ENCODE measurements at places on chromosomes 1 and 21. TPM values are rescaled to one million over a fixed set of nuclear protein-coding genes. Genes with fewer than 3 reads are reported as not detected.

DNA sequence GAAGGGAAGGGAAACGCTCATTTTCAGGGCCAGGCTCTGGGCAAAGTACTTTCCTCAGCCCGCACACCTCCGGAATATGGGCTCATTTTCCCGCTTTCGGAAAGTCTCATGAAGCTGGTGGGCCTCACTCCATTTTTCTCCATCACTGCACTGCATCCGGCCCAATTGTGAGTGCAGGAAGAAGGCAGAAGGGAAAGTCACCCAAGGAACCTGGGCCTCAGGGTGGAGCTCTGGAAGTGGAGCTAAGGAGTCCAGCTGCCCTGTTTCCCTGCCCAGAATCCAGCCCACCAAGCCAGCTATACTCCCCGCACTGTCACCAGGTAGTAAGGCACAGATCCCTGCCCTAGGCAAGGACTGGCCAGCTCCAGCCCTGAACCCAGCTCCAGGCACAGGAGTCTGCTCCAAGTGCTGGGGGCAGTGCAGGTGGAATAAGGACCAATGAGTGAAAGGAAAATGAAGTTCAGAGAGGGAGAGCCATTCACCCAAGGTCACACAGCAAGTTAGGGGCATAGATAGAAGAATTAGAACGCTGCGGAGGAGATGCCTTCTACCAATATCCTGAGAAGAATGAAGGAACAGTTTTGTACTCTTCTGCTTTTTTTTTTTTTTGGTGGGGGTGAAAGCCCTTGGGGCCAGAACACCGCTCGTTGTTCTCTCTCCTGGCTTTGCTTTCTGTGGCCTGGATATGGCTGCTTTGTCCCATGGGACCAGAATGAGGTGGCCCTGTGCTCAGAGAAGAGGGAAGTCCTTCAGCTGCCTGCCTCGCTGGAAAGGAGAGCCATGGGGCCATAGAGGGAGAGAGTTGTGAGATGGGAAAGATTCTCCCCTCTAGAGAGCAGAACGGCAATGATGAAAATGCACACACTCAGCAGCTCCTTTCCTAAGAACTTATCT, 10.0 kb downstream of the LRP8 start:
- no peak for DNase-seq

- no peak for DNase-seq
Measured at GRCh38 chr1:170267317-170267716, 121.6 kb downstream of the NTMT2 start.

DNA sequence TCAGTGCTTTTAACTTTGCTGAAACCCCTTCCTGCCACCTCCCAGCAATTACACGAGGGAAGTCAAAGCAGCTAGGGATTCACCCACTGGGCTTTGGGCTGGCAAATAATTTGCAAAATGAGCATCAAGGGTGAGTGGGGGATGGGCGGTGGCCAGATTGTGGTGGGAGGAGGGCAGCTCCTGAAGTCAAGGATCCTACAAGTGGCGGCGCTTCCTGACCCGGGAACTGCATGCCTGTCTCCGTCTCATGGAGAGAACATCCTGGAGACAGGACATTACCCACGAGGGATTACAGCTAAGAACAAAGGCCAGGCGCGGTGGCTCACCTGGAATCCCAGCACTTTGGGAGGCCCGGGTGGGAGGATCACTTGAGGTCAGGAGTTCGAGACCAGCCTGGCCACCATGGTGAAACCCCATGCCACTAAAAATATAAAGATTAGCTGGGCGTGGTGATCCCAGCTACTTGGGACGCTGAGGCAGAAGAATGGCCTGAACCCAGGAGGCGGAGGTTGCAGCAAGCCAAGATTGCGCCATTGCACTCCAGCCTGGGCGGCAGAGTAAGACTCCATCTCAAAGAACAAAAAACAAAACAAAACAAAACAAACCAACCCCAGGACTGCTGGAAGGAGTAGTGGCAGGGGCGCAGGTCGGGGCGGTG, 12.9 kb downstream of the TTC34 start:
- no peak for DNase-seq

- no peak for DNase-seq
Measured at GRCh38 chr1:210310562-210311153, 18.0 kb upstream of the HHAT start.

DNA sequence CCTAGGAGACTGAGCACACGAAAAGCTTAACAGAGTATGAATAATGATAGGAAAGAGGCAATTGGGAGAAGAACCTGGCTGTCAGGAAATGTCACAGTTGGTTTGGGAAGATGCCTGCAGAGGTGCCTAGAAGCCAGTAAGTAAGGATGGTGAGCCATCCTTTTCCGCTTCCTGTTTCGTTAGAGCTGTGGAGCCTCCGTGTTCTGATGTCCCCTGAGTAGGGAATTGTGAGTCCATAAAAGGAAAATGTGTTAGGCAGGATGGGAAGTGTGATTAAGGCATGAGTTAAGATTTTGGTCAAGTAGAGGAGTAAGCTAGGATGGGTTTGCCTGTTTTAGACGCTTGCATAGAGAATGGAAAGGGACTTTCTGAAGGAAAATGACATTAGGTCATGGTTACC, 9.0 kb downstream of the CLIC4 start:
- no peak for DNase-seq

GRCh38 chr1:63626222-63626621, 33.0 kb downstream of the PGM1 start:
- DNase-seq: no peak

- peak; percentile 67 for DNase-seq
Measured at GRCh38 chr1:221392453-221392852, 349.4 kb downstream of the DUSP10 start.

GRCh38 chr1:65066766-65067490, 81.1 kb upstream of the AK4 start:
- DNase-seq: peak; percentile 62

DNA sequence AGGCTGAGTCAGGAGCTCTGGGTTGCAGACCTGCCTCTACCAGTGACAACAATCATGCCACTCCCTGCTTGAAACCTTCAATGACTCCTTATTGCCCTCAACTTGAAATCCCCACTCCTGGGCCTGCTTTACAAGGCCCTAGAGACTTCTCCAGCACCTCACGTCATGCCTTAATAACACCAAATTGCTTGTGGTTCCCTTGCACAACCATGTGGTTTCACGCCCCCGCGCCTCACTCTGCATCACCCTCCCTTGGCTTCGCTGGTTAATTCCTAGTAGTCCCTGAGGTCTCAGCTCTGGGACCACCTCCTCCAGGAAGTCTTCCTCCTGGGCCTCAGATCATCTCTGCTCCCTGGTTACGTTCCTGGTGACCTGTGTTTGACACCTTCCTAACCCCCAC, 33.0 kb downstream of the EPHA2 start:
- no peak for DNase-seq

GRCh38 chr1:36091698-36092097, 3.0 kb downstream of the ADPRS start:
- DNase-seq: no peak

GRCh38 chr1:11653101-11653860, 948 bp downstream of the FBXO2 start:
- peak; percentile 75 for DNase-seq

GRCh38 chr21:46564391-46564790, 40.5 kb downstream of the S100B start:
- no peak for DNase-seq

- DNase-seq: no peak
Measured at GRCh38 chr1:111214074-111214801, 13.3 kb upstream of the CHI3L2 start.

GRCh38 chr1:47554082-47554481, 116.2 kb downstream of the FOXD2 start:
- DNase-seq: no peak

GRCh38 chr1:208044589-208045462, 133.9 kb upstream of the CD34 start:
- DNase-seq: no peak

DNA sequence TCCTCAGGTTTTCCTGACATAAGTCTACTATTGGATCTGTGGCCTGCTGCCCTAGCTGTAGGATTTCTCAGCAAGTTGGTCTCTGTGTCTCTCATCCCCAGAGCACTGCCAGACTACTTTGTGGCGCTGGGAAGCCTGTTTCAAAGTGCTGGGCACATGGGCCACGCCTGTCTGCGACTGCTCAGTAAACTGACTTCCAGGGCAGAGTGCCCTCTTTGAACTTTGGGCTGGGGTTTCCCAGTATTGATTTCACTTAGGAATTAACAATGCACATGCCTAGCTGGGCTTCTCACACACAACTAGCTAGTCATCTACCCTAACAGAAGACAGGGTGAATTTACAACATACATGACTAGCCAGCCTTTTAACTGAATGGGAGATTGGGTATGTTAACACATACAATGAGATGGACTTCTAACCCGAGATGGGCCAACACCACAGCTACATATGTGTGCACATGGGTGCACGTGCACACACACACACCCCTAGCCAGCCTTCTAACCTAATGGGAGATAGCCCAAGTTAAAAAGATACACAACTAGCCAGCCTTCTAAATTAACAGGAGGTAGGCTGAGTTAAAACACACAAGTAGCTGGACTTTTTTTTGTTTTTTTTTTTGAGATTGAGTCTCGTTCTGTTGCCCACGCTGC, 6.9 kb upstream of the TRIM17 start:
- DNase-seq: no peak

DNA sequence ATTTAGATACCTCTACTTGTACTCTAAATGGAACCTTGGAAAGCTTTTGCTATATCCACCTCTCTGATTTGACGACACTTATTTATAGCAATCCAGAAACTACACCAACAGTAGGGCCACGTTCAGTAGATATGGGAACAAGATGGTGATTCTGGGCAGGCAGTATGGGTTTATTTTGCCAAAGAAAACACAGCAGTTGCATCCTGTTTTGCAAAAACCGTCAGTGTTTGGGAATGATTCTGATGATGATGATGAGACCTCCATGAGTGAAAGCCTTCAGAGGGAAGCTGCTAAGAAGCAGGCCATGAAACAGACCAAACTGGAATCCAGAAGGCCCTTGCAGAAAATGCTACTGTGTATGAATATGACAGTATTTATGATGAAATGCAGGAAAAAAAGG, 41.5 kb upstream of the NEXN start:
- no peak for DNase-seq

GRCh38 chr1:168803806-168804510, 75.0 kb upstream of the DPT start:
- no peak for DNase-seq

- peak; percentile 100 for DNase-seq
Measured at GRCh38 chr1:178238722-178239510, 145.0 kb downstream of the RASAL2 start.

- peak; percentile 79 for DNase-seq
Measured at GRCh38 chr1:55632058-55632457, 416.9 kb upstream of the USP24 start.

- DNase-seq: no peak
Measured at GRCh38 chr1:64884261-64885040, 81.9 kb downstream of the JAK1 start.

- no peak for DNase-seq
Measured at GRCh38 chr1:201514466-201514865, 7.5 kb upstream of the CSRP1 start.

DNA sequence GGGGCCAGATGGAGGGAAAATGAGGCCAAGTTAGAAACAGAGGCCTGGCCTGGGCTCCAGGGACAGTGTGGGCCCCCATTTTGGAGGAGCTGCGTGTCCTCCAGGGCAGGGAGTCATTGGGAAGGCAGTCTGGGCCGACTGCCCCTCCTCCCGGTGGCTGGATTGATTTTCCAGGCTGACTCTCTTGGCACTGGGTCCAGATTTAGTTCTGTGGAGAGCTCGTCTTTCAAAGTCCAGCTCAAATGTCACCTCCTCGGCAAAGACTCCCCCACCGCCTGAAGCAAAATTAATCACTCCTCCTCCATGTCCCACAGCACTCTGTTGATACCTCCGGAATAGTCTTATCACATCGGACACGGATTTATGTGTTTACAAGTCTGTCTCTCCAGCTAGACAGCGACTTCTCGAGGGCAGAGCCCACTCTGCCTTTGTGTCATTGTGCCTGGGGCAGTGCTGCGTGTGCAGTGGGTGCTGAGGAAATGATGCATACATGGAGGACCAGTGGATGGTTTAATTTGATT, 175.1 kb downstream of the CAMTA1 start:
- DNase-seq: peak; percentile 53

DNA sequence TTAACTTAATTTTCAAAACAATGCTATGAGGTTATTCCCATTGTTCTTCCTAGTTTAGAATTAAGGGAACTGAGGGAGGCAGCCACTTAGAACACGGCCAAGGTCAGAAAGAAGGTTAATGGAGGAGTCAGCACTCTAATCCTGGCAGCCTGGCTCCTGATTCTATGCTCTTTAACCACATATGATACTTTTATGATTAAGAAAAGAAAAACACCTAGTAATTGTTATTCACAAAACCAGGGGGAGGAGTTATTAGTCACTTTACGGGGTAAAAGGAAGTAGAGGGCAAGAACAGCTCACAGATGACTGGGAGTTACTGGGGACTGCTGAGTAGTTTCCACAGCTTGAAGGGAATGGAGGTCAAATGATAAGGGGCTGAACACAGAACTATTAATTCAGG, 38.6 kb downstream of the GADD45A start:
- no peak for DNase-seq

GRCh38 chr1:32828341-32828740, 10.9 kb downstream of the S100PBP start:
- DNase-seq: no peak

DNA sequence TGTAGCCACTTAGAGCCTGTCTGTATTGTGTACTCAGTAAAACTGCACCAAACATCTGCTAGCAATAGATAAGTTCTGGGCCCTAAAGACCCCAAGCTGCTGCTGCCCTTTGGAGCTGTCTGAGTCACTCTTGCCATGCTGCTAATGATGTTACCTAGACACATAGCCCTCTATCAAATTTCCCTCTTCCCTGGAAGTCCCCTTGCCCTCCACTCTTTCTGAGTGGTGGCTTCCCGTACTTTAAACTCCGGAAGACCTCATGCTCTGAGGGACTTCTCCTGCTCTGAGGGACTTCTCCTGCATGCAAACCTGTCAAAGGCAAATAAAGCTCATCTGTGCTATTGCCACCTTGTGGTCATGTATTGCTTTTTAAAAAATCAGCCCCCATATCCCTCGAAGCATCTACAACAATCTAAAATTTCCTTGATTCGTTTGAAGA, 34.0 kb downstream of the FH start:
- DNase-seq: no peak

- no peak for DNase-seq
Measured at GRCh38 chr1:160647329-160647720, 481 bp upstream of the SLAMF1 start.

LCE2A gene
- total RNA-seq: not detected

S100A8 gene
- not detected for total RNA-seq

IGSF21 gene
- not detected for total RNA-seq

NEK2 gene
- total RNA-seq: 56.0 TPM

CD2 gene
- not detected for total RNA-seq

ST6GALNAC5 gene
- 0.24 TPM for total RNA-seq

RORC gene
- 0.70 TPM for total RNA-seq

S100A7 gene
- total RNA-seq: not detected

CALML6 gene
- 2.1 TPM for total RNA-seq

S100A13 gene
- 144 TPM for total RNA-seq

S100A2 gene
- 147 TPM for total RNA-seq

TMEM61 gene
- 5.0 TPM for total RNA-seq

MEGF6 gene
- 65.3 TPM for total RNA-seq

Data from PC-9 (cell line).